ENCODE measurements at places on chromosomes 16 and 17.

DNA sequence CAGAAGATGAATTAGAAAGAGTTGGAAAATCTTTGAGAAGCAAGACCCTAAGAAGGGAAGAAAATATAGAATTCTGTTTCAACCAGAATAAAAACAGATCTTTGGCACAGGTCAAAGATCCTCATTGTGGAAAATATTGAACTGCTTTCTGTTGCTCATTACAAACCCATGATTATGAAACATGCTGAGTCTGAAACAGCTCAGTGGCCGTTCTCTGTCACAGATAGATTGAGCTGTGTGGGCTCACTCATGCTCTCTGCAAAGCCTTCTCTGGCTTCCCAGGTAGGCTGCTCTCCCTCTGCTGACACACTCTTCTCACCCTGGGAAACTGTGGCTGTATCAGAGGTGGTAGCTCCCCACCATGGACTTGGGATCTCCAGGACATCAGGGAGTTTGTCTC lies 3.4 kb upstream of the KRT38 start:
- DNase-seq = no peak

DNA sequence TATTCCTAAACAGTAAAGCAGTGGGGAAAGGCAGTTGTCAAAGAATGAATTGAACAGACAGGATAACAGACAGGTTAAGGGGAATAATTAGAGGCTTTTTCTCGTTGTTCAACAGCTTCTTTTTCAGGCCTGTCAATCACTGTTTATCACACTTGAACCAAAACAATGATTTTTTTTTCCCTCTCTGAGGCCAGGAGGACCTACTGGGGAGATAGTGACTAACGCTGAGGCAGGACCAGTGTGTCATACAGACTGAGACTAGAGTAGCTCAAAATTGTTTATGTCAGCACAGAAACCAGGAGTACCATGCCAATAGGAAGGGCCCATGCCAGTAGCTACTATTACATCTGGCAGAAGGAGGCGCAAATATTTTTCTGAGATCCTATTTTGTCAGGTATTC lies 41.3 kb upstream of the NLK start:
- no peak for DNase-seq

- no peak for DNase-seq
Measured at GRCh38 chr16:84509032-84509950, 4.8 kb upstream of the MEAK7 start.

GRCh38 chr17:50518384-50519023 lies 10.3 kb downstream of the MYCBPAP start:
- DNase-seq = no peak

- DNase-seq = no peak
Measured at GRCh38 chr16:1152123-1152638, 725 bp upstream of the CACNA1H start.

- no peak for DNase-seq
Measured at GRCh38 chr16:81846105-81846504, 67.0 kb downstream of the PLCG2 start.

- no peak for DNase-seq
Measured at GRCh38 chr16:74500907-74501306, 79.6 kb upstream of the CLEC18B start.

DNA sequence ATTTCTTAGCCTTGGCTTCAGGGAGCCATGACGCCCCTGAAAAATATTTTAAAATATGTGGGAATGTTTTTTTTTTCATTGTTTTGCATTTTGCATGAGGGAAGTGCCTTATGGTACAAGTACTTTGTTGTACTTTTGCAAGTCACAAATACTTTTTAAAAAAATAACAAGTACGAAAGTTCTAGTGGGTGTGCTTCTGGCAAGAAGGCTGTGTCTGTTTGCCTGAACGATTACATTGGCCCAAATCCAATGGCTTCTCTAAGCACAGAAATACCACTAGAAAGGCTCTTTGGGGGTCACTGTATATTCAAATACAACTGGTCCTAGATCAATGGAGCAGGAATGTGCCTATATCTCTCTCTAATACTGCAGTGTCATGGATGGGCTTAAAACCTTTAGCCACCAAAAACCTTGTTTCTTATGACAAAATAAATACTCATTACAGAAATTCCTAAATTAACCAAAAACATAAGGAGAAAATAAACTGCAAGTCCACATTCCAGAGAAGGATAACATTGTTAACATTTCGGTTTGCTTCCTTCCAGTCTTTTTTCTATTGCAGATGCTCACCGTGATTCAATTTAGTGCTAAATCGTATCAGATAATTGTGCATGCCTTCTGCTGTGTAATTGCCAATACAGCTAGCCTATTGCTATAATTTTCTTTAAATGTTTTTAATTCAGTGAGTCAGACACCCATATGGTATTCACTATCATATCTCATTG lies 97.4 kb downstream of the VAT1L start:
- DNase-seq = no peak

- DNase-seq = no peak
Measured at GRCh38 chr16:9932919-9933653, 249.1 kb downstream of the GRIN2A start.

DNA sequence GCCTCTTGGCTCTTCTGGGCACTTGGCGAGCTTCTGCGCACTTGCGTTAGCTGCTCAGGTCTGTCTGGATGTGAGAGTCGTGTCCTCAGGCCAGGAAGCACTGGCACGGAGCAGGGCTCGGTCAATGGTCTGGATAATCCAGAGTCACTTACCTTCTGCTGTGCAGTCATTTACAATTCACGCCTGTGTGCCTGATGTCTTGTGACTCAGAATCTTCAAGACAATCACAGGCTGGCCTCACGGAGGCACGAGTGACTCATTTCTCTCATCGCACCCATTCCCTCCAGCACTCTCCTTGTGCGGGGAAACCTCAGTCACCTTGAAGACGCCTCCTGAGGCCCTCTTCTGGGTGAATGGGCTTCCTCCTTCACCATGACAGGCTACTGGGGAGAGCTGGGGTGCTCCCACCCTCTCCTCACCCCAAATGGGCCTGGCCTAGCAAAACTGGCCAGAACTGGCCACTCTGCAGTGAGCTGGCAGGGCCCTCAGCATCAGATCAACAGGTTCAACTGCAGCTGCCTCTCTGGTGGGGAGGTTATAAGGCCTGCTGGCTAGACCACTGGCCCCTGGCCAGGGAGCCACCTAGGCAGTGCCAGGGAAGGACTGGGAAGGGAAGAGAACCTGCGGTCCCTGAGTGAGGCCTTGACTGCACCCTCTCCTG lies 1.9 kb upstream of the CAPN15 start:
- DNase-seq = no peak

- DNase-seq = no peak
Measured at GRCh38 chr16:88681709-88682451, 4.4 kb downstream of the SNAI3 start.
